ENCODE measurements at places on chromosomes 1 and 21.

- DNase-seq: no peak
These were observed 11.1 kb downstream of the PYHIN1 start for GRCh38 chr1:158942490-158942889.

- no peak for DNase-seq
These were observed 323.3 kb upstream of the LYPLAL1 start for GRCh38 chr1:218850367-218850766.

DNA sequence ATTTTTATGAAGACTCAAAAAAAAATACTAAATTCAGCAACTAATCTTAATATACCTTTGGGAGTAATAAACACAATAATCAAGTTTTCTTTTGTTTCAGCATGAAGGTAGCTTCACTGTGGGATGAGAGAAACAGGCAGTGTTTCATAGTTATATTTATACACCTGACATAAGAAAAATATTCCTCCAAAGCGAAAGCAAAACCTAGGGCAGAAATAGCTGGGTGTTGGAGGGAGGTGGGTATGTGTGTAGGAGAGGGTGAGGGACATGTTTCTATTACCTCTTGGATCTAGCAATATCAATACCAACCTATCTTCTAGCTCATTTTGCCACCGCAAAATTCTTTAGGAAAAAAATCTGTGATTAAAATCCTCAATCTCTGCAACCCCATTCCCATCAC, 24.9 kb upstream of the MAN1A2 start:
- DNase-seq: no peak

DNA sequence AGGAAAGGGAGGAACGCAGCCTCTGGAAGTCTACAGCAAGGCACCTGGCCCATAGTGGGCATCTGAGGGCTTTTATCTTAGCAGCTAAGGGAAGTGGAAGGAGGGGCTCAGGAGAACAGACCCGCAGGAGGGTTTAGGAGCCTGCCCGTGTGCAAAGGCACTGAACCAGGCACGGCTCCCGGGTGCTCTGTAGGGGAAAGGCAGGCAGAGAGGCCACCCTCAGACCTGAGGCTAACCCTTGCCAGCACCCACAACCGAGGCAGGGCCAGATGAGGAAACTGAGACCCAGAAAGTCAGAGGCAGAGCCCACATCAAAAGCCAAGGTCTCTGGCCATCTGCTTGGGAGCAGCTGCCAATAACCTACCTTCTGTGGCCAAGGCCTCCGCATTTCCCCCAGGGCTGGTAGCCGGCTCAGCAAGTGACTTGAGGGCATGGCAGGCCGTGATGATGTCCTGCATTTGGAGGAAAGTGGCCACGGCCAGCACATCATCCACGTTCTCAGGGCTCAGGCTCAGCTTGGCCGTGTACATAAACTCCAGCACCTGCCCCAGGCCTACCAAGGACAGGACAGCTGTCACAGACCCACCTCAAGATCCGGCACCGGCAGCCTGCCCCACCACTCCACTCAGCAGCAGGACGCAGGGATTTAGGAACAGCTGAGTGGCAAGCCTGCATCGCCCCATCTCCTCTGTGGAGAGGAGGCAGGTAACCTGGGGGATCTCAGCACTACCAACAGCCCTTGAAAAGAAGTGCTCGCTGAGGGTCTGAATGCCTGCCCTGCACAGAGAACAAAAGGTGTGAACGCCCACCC, 29.1 kb downstream of the ZBTB17 start:
- DNase-seq: no peak

- no peak for DNase-seq
These were observed 308.8 kb downstream of the BRINP2 start for GRCh38 chr1:177479600-177479999.

DNA sequence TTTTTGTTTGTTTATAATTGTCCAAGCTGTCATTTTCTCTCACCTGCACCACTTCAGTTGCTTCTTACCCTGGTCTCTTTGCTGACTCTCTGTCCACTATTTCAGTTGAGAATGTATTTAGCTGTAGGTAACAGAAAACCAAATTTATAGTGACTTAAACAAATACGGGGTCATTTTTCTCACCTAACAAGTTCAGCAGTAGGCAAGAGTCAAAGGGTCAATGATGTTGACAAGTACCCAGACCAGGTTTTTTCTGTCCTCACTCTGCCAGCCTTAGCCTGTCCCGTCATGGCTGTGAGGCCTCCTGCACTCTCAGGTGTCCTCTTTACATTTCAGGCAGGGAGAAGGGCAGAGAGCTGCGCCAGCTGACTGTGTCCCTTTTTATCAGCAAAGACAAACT, 11.8 kb downstream of the RIIAD1 start:
- no peak for DNase-seq

DNA sequence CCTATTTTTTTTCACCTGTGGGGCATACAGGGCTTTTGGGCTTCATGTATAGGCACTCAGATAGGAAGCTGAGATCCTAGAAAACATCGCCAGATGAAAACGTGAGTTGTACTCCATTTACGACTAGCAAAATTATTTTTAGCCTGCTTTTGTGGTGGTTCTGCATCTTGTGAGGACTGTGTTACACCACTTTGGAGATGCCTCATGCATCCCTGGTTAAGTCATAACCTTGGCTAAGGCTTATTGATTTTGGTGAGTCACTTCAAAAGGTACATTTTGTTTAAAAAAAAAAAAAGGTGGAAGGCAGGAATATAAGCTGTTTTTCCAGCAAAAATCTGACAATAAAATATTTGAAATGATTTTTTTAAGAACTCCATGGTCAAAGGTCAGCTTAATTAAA, 101.8 kb upstream of the OLFM3 start:
- no peak for DNase-seq

- DNase-seq: no peak
These were observed 368.5 kb downstream of the RPS6KC1 start for GRCh38 chr1:213419401-213420030.

- no peak for DNase-seq
These were observed 5.1 kb downstream of the NLRP3 start for GRCh38 chr1:247421074-247421473.

DNA sequence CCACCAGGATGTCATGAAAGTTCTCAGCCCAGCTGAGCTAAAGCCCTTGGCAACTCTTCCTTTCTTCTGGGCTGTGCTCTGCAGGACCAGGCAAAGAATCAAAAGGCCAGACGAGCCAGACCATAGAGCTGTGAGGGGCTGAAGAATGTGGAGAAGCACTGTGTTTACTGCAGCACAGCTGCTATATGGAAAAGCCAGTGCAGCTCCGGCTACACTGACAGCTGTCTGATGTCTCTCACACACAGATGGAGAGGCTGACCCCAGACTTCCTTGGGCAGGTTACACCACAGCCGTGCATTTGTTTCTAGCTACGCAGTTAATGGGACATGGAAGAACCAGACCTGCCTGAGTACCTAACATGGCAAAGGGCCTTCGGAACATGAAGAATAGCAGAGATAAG, 40.3 kb downstream of the CD247 start:
- DNase-seq: no peak

DNA sequence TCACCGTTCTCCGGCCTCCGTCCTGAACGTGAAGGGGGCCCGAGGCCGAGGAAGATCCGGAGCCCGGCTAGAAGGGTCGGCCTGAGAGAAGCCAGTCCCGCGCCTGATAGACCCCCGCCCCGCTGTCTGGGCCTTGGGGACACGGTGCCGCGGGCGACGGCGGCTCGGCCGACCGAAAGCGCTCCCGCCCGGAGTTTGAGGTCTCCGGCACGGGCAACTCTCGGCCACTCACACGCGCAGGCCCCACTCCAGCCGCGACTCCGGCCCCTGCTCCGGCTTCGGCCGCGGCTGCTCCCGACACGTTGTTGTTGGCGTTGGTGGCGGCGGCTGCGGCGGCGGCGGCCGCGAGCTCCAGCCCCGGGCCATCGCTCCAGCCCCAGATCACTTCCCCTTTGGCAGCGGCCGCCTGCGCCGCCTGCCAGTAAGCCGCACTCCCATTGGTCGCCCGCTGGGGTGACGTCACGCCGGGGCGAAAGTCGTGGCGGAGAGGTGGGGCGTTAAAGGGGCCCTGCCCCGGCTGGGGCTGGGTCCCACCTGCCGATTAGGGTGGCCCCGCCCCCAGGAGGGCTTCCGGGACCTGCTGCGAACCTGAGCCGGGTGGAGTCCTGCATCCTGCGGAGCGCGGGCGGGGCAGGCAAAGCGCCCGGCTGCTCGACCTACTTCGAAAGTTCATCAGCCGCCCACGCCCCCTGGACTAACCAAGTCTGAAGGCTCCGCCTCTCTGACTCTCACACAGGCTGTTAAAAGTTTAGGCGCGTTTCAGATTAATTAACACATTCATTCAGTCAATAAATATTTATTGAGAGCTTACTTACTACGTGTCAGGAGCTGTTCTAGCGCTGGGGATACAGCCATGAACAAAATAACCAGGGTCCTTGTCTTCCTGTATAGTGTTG, at the start of gene EFCAB14:
Gene EFCAB14, minus strand, starts transcription at position 388 of the 896 bp plus-strand sequence. CDS start 1,027 bp downstream, outside the sequence.
- DNase-seq: peak; percentile 78

GRCh38 chr21:45127937-45128336, 53.6 kb downstream of the ADARB1 start:
- no peak for DNase-seq

DNA sequence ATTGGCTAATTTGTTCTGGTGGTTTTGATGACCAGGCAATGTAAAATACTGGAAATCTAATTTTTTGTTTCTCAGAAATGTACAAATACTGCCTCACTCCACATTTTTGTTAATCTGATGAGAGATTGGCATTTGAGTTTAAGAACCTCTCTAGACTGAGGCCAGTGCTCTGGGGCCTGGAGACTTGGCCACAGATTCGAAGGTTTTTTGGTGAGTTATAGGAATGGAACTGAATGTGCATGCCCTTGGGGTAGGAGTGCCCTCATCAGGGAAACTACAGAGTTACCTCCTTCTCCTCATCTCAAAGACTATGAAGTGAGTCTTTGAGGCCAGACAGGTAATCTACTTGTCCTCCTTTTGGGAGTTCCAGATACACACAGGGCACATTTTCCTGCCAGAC, 347.9 kb downstream of the LTN1 start:
- no peak for DNase-seq

Data from fibroblast of the conjunctiva (primary cell).